Stimulated activated CD8-positive, alpha-beta memory T cell treated with anti-CD3 and anti-CD28 coated beads, Interleukin-7, amount 100 ng/mL, for 1 hour (primary cell): ENCODE measurements at places on chromosomes 2 and 18.
A peak's percentile ranks its signal among the peaks of the same experiment; 100 is the strongest.

DNA sequence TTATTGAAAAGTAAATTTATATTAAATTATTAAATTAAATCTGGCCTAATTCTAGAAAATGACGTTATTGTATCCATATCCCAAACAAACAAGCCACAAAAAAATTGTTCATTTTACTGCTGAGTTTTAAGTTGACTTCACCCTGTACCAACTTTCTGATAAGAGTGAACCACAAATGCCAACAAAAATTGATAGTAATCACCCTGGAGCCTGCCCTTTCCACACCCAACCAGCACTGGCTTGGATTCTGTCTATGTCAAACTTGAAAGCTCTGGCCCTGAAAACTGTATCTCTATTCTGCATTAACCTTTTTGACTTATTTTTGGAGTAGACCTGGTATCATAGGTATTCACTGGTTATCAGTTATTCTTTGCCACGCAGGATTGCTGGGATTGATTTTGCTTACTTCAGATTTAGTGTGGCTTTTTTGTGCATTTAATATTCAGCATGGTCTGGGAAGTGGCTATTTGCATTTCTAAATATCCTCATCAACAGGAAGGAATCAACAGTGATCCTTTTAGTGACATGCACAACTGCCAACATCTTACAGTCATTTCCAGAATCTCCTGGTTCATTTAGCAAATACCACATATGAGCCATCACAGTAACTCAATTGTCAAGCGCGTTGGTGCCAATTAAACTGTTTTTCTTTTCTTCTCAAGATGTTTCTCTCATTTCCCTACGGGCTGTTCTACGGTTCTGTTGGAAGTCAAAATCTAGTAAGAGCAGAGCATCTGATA is 11.4 kb upstream of the SRBD1 start:
- DNase-seq: no peak

DNA sequence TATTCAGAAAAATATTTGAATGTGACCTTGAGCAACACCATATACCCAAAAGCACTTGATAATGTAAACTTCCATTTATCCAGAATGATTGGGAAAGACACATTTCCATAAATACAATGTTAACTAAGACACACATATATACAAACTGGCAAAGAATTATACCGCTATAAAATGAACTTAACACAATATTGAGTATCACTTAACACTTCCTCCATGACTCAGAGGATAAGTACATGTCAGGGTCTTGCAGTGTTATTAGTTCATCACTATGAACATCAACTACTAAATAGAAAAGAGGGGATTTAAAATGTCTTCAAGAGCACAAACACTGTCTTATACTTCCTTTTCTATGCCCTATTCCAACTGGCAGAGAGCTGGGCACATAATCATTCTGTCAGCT is 18.6 kb downstream of the WDSUB1 start:
- DNase-seq: no peak

- DNase-seq: no peak
Observed at GRCh38 chr18:3293196-3293951, 31.4 kb downstream of the MYL12B start.

DNA sequence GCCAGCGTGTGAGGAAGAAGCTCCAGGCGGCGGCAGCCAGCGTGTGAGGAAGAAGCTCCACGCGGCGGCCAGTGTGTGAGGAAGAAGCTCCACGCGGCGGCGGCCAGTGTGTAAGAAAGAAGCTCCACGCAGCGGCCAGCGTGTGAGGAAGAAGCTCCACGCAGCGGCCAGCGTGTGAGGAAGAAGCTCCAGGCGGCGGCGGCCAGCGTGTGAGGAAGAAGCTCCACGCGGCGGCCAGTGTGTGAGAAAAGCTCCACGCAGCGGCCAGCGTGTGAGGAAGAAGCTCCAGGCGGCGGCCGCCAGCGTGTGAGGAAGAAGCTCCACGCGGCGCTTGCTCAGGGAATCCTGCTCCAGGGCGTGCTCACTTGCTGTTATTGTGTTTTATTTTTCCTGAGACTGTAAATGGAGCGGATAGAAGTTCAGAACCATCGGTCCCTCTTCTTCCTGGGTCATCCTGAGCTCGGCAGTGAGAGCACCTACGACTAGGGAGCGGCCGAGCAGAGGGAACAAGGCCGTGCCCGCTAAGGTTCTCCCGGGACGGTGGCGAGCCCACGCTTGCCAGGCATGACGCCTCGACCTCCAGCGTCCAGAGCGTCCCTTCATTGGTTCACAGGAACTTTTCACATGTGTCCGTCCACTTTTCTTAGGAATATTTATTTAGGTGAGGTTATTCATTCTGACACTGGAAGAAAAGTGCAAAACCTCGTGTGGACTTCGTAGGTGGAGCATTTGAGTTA is 94.2 kb downstream of the TMEM18 start:
- DNase-seq: no peak

DNA sequence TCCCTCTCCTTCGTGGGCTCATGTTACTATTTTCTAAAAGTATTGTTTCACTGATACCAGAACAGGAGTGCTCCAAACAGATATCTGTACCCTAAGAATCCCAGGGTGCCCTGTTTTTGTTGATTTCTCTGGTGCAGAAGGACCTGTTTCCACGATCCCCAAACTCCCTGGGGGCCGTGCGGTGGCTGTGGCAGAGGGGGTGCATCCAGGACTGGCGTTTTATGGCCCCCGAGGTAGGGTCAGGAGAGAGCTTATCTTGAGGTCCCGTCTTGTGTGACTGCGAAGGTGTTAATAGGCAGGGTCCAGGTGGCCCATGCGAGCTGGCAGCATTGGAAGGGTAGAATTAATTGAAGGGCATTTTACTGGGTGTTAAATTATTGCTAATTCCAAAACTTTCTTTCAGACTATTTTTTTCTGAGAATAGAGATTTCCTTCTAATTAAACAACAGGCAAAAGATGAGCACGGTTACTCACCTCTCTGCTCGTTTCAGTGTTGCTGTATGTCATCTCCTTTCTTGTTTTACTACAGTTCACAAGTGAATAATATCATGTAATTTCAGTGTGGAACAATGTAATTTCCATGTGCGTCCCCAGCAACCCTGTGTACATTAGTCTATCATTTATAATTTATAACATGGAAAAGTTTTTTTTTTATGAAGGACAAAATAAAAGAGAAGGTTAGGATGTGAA is 8.2 kb downstream of the TWIST2 start:
- no peak for DNase-seq

- peak; percentile 2 for DNase-seq
Observed at GRCh38 chr2:165293440-165294420, 54.5 kb downstream of the SCN2A start.

- peak; percentile 37 for DNase-seq
Observed at GRCh38 chr2:46942143-46942526, 26.5 kb upstream of the MCFD2 start.

DNA sequence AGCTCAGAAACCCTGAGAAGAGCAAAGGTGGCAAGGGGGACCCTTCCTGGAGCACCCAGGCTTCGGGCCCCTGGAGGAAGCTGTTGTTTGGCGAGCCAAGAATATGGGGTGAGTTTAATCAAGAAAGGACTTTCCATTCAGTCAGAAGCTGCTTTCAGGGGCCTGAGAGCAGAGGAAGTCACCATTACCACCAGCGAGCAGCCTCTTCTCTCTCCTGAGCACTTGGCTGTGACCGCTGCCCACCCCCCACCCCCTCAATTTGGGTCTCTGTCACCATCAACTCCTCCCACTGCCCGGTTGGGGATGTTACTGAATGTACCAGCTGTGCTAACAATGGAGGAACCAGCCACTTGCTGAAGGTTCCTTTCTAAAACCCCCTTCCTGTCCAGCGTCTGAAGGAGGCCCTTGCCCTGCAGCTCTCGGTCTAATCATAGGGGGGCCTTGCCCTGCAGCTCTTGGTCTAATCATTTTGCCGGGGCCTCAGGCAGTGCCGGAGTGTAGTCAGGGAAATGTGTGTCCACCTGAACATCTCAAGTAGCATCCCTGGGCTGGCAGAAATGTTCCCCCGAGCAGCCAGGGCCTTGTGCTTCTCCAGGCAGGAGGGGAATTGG is 943 bp downstream of the INPP5D start:
- DNase-seq: no peak
